ENCODE measurements at places on chromosomes 5 and 9. TPM values are rescaled to one million over a fixed set of nuclear protein-coding genes. Genes with fewer than 3 reads are reported as not detected.

GRCh38 chr5:133761632-133762031 lies 149.3 kb upstream of the FSTL4 start:
- no peaks in the 10 kb centered on the region for H3K36me3 ChIP-seq
- H3K27me3 ChIP-seq = peaks cover 7% of the 10 kb centered on the region
- no peaks in the 10 kb centered on the region for H3K4me1 ChIP-seq
- no peak for DNase-seq

DNA sequence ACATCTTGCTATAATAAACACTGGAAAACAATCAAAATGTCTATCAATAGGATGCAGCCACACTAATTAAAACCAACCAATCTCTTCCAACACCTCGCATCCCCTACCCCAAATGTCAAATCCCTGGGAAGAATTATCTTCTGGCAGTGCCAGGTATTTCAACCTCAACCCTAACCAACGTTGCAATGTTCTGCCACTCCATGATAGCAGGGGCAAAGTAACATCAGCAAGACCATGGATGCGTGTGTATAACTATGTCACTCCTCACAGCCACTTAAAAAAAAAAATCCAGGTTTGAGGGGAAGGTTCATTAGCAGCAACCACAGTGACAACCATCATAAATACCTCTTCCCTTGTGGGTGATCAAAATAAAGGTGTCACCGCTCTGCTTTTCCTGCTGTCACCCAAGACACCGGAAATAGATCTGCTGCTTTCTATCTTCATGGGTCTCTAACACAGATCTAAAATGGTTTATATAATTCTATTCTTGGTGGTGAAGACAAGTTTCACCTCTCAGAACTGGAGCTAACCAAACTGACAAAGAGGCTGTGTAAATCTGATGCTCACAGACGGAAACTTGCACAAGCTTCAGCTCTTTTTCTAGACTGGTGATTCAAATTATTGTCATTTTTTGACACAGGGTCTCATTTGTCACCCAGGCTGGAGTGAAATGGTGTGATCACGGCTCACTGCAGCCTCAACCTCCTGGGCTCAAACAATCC lies 9.9 kb downstream of the HSPA9 start:
- peaks cover 2% of the 10 kb centered on the region for H3K4me1 ChIP-seq
- no peak overlapping the region for H3K27ac ChIP-seq
- no peak for DNase-seq
- no peak overlapping the region for H3K4me3 ChIP-seq

RRAGA gene
- total RNA-seq = 63.3 TPM

GRCh38 chr5:122877518-122877917 lies 32.1 kb downstream of the SNX24 start:
- no peaks in the 10 kb centered on the region for H3K36me3 ChIP-seq
- H3K27ac ChIP-seq = no peak overlapping the region
- no peaks in the 10 kb centered on the region for H3K27me3 ChIP-seq
- peaks cover 2% of the 10 kb centered on the region for H3K4me1 ChIP-seq
- DNase-seq = no peak

CAMK4 gene
- total RNA-seq = 4.8 TPM

DNA sequence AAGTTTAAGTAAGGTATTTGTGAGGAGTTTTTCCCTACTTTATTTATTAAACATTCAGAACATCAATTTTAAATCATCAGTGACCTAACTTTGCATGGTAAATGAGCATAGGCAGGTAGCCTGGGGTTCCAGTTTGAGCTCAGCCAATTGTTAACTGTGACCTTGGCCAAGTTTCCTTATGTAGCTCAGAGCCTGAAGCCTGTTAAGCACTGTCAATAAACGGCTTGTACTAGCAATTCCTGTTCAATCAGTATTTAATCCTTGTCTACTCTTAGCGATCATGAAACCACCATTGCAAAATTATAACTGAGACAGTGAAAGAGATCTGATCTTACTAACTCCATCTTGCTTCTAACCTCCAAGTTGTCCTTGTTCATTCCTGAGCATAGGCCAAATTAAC lies 4.7 kb upstream of the SOWAHA start:
- H3K36me3 ChIP-seq = no peaks in the 10 kb centered on the region
- H3K27me3 ChIP-seq = peaks cover 34% of the 10 kb centered on the region
- no peak overlapping the region for H3K27ac ChIP-seq
- no peak for DNase-seq
- H3K4me1 ChIP-seq = no peaks in the 10 kb centered on the region

DNA sequence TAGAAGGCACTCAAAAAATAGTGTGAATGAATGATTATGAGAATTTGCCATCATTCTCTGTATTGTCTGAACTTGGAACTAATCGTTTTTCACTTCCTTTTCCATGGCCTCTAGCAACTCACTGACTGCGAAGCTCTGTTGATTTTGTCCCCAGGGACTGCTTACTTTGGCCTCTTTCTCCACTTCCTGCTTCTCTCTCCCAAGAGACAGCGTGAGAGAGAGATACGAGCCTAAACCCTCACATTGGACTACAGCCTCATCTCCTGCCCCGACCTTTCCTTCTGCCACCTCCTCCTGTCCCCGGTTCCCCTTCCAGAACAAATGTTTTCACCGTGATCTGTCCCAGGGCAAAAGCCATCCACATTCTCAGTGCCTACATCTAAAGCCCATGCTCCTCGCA lies 300.8 kb upstream of the PANK3 start:
- no peaks in the 10 kb centered on the region for H3K4me1 ChIP-seq
- no peak overlapping the region for H3K4me3 ChIP-seq
- no peak overlapping the region for H3K27ac ChIP-seq
- no peaks in the 10 kb centered on the region for H3K36me3 ChIP-seq
- peaks cover 1% of the 10 kb centered on the region for H3K27me3 ChIP-seq

LOX gene
- total RNA-seq = 277 TPM

DNA sequence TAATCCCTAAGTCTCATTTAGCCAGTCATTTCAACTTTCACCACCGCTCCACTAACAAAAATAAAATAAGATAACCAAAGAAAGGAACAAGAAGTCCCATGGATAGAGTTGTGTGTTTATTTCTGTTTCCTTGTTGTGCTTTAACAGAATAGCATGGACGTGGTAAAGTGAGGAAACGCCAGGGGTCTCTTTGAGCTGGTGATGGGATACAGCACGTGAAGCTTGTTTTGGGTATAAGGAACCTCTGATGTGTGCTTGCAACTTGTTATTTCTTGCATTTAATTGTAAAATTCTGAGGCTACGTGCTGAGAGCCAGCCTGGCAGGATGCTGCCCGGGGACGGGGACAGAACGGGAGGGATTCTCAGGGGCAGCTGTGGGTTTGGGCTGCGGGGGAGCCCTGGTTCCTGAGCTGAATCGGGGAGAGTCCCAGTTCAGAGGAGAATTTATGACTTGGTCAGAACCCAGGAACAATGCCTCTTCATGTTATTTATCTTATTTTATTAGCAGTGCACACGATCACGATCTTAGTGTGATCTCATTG lies 63.4 kb downstream of the ANKRD33B start:
- DNase-seq = no peak
- H3K36me3 ChIP-seq = peaks cover 12% of the 10 kb centered on the region
- peaks cover 8% of the 10 kb centered on the region for H3K4me1 ChIP-seq
- peak overlapping the region; percentile 11 for H3K4me3 ChIP-seq
- no peaks in the 10 kb centered on the region for H3K27me3 ChIP-seq
- peak overlapping the region; percentile 32 for H3K27ac ChIP-seq

- no peak for DNase-seq
- H3K4me3 ChIP-seq = no peak overlapping the region
- H3K27me3 ChIP-seq = no peaks in the 10 kb centered on the region
- no peak overlapping the region for H3K27ac ChIP-seq
- H3K4me1 ChIP-seq = no peaks in the 10 kb centered on the region
Observed at GRCh38 chr9:127783111-127784008, 2.5 kb upstream of the CDK9 start.

DNA sequence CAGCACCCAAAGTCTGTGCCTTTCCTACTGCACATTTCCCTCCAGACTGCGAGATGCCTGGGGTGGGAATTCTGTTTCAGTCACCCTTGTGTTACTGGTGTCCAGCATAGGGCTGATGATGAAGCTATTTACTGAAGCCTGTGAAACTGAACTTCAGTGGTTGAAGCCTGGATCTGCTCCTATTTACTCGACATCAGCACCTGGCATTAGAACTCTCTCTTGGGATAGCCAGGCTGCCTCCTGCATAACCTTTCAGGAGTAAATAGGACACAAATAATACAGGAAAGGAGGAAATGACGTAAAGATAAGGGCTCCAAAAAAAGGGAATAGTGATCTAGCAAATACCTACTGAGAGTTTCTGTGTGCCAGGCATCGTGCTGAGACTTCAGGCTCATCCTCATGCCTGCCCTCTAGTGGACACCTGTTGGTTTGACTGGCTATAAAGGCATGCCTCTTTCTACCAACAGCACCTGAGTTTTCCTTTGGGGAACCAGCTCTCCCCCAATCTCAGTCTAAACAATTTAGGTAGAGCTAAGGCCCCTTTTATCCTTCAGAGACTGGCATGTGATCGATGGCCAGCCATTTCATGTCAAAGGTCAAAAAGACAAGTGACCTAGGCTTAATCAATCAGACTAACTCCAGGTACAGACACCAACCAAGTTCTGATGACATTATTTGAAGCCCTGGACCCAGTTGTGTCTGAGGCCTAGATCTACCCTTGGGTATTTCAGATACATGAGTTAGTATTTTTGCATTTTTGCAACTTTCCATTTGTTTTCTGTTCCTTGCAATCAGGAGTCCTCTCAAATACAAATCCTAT lies 192.1 kb upstream of the TRIM32 start:
- no peak overlapping the region for H3K27ac ChIP-seq
- H3K4me1 ChIP-seq = peaks cover 4% of the 10 kb centered on the region
- H3K36me3 ChIP-seq = no peaks in the 10 kb centered on the region
- H3K27me3 ChIP-seq = no peaks in the 10 kb centered on the region

PCA3 gene
- total RNA-seq = not detected

KCTD16 gene
- 1.4 TPM for total RNA-seq

- H3K4me3 ChIP-seq = no peak overlapping the region
- no peaks in the 10 kb centered on the region for H3K36me3 ChIP-seq
- H3K4me1 ChIP-seq = peaks cover 6% of the 10 kb centered on the region
- no peak for DNase-seq
Observed at GRCh38 chr5:145588558-145588957, 246.6 kb downstream of the PRELID2 start.

GRCh38 chr5:143449772-143450171 lies 46.3 kb upstream of the NR3C1 start:
- peaks cover 4% of the 10 kb centered on the region for H3K4me1 ChIP-seq
- peak; percentile 50 for DNase-seq
- no peaks in the 10 kb centered on the region for H3K36me3 ChIP-seq
- no peak overlapping the region for H3K27ac ChIP-seq
- H3K27me3 ChIP-seq = no peaks in the 10 kb centered on the region

CER1 gene
- total RNA-seq = not detected

DNA sequence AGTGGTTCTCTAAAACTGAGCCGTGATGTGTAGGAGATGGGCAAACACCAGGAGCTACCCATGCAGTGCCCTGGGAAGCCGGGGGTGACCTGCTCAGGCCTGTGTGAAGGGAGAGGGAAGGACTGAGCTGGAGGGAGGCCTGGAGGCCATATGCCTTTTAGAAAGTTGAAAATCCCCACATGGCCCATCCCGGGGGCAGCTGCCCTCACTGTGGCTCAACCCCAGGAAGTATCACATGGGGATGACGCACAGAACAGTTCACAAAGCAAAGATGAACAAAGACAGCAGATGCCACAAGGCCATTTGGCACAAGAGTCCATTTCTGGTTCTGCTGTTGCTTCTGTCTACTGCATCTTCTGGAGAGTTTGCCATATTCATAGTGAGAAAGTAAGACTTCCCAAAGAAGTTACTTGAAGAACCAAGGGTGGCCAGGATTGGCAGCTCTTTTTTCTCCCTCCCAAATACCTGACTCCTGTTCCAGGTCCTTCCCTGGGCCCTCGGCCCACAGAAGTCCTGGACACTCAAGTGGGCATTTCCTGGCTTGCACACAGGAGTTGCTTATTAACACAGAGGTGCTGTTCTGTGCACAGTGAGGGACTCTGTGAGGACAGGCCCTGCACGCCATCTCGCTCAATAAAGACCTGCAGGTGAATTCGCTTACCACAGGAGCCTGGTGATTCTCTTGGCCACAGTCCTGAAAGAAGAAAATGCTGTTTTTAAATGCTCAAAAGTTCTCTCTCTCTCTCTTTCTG lies 25.1 kb downstream of the ACSL6 start:
- DNase-seq = peak; percentile 4
- H3K27me3 ChIP-seq = peaks cover 15% of the 10 kb centered on the region
- H3K36me3 ChIP-seq = no peaks in the 10 kb centered on the region
- H3K4me3 ChIP-seq = no peak overlapping the region

- H3K36me3 ChIP-seq = no peaks in the 10 kb centered on the region
- DNase-seq = no peak
- H3K4me3 ChIP-seq = no peak overlapping the region
Observed at GRCh38 chr9:127179633-127180441, 57.4 kb upstream of the ANGPTL2 start.

TAF11L10 gene
- not detected for total RNA-seq

GRCh38 chr5:6365142-6365976 lies 13.0 kb downstream of the MED10 start:
- no peaks in the 10 kb centered on the region for H3K27me3 ChIP-seq
- H3K4me3 ChIP-seq = no peak overlapping the region
- H3K4me1 ChIP-seq = no peaks in the 10 kb centered on the region
- peak; percentile 53 for DNase-seq

CNTNAP3 gene
- total RNA-seq = 1.1 TPM
